ENCODE measurements at places on chromosomes 7 and 10.

DNA sequence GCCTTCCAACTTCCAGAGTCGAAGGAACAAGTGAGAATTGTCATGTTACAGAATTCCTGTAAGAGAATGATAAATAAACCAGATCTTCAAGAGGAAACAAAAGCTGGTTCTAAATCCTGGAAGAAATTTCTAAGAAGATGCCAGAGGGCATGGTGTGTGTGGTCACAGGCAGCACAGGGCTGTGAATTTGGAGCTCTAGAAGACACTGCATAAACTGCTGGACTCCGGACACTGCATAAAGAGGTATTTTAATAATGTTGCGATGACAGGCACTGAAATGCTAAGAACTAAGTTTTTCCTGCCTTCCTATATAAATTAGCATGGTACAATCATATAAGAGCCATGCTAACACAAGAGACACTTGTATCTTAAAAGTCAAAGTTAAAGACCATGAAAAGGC, 86.0 kb downstream of the LARP4B start:
- DNase-seq: no peak

GRCh38 chr10:77511498-77512218, 126.0 kb downstream of the KCNMA1 start:
- no peak for DNase-seq

- no peak for DNase-seq
Measured at GRCh38 chr10:15789793-15790525, 70.2 kb upstream of the ITGA8 start.

GRCh38 chr10:112184379-112184778, 814 bp upstream of the GPAM start:
- no peak for DNase-seq

- no peak for DNase-seq
Measured at GRCh38 chr7:48170506-48170905, 752 bp upstream of the ABCA13 start.

DNA sequence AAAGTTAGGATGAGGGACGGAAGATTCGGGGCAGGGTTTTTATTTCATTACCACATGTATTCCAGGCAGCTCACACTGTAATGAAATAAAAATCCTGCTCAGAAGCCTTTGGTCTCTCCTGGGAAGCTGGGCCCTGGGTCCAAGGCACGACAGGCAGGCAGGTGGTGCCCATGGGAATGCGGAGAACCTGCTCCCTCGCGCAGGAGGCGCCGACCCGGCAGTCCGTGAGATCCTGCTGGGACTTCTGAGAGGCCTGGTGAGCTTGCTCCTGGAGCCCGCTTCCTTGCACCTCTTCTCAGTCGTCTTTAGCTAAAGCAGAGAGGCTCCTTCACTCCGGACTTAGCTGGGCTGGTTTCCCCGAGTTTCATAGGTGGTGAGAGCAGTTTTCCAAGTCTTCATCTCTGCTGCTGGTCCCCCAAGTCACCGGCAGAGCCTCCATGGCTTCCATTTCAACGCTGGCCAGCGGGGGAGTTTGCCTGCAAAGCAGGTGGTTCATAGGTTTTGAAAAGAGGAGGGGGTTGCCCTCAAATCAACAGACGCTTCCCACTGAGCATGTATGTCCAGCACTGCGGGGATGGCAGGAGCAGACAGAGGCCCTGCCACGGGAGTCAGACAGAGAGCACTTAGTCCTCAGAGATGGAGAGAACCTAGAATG, 24.5 kb downstream of the IL15RA start:
- no peak for DNase-seq

DNA sequence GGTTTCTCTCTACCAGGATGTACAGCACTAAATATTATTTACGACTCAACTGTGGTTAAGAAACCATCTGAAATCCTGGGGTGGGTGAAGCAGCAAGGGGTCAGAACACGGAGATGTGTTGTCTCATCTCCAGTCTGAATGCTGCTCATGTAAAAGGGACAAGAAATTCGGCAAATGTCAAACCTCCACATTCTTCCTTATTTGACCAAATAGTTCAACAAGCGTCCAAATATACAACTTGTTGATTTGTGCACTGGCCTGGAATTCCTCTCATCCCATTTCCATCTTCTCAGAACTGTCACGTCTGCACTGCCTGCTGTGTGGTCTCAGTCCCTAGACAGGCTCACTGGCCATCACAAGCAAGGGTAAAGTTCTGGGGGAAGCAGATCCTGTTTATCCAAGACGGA, 520.0 kb downstream of the PARD3 start:
- DNase-seq: no peak

- DNase-seq: no peak
Measured at GRCh38 chr7:129417073-129417472, 17.2 kb upstream of the STRIP2 start.

DNA sequence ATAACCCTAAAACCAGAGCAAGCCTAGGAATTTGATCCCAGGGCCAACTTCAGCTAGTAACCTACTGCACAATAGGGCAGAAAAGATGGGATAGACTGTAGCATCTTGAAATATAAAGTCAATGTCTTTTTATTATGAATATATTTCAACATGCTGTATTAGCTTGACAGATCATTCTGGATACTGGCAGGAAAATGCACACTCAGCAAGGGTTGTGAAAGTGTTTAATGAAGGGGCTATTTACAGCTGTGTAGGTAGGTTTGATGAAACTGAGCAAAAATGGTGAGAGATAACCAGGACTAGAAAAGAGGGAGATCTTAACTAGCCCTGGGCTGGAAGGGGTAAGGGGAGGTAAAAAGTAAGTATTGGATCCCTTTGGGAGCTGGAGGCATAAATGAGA, 156.2 kb downstream of the RAPGEF5 start:
- no peak for DNase-seq

- no peak for DNase-seq
Measured at GRCh38 chr10:132446661-132447445, 49.9 kb downstream of the PWWP2B start.

DNA sequence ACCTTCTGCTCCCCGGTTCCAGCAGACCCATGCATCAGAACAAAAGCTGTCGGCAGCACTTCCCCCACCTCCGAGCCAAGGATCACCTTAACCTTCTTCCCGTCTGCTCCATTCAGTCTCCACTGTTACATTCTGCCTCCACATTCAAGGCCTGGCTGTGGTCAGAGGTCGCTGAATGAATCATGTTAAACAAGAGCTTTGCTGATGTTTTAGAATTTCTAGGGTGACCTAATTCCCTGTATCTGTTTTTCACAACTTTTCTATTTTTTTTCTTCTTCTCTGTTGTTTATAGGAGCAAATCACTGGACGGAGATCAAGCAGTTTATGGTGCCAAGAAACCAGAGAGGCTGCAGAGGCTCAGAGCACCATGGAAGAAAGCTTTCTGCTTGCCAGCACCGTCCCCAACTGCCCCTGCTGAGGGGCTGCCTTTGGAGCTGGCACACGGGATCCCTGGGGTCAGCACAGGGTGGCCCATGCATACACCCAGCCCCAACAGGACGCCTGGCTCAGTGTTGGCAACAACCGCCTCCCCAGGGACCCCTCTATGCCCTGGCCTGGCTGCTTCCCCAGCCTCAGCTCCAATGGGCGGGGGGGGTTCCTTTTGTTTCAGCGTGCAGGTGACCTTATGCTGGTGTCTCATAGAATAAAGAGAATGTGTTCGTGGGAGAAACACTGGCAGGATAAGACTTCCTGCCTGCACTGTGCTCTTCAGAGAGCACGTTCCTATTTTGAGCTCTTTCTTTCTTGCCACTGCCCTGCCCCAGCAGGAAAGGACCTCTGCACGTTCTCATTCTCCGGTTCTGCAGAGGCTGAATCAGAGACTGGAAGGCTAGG, 182.7 kb upstream of the LYZL2 start:
- DNase-seq: no peak

DNA sequence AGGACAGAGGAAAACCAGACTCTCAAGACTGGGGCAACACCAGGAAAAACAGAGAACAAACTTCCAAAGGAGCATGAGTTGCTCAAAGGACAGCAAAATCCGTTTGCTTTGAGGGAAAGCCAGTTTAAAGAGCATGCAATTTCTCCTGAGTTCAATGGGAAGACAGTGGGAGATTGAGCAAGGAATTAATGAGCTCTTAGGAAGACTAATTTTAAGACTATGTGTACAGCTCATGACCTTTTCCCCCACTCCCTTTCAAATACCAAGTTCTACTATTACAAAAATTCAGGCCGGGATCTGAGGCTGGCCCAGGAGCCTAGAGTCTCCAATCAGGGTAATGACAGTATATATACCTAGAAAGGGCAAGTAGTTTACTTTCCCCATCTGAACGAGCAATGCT, 79.2 kb downstream of the EPDR1 start:
- DNase-seq: no peak
